Spleen (tissue), 13 donors: ENCODE measurements at places on chromosomes 7 and 10. TPM values are rescaled to one million over a fixed set of nuclear protein-coding genes. Genes with fewer than 3 reads are reported as not detected.

The ELAPOR2 gene
- 2.4 TPM for polyA plus RNA-seq

The SDK1 gene
- polyA plus RNA-seq = 3.2 TPM

DNA sequence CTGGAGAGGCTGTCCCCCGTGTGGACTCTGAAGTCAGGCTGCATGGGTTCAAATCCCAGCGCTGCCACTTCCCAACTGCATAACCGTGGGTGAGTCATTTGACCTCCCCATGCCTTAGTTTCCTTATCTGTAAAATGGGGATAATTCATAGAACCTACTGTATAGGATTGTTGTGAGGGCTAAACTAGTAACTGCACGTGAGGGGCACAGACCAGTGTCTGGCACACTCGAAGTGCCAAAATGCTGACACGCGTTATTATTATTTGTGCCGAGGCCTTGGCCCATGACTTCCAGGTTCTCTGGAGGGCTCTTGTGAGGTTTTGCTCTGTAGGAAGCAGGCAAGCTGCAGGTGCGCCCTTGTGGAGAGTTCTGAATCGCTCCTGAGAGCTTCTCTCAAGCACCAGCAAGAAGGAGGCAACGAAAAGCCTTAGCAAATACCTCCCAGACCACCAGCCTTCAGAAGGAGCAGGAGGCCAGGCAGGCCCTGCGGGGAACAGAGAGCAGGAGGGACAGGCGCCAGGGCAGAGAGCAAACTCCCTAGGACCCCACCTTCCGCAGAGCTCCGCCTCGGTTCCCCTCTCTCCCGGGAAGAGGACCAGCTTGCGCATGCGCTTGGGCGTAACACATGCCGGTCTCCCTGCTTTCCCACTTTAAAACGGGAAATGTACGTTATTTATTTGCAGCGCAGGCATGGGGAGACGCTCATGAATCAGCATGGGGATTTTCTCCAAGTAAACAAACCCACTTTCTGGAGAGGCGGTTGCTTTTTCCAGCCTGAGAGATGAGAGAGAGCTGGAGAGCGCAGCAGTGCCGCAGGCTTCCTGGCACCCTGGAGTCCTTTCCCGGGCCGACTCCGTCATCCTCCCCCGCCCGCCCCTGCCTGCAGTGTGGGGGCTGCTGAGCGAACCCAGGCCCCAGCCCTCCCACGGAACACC lies 39.6 kb downstream of the SORCS3 start:
- H3K4me3 ChIP-seq = no peak overlapping the region
- H3K36me3 ChIP-seq = no peaks in the 10 kb centered on the region
- H3K27me3 ChIP-seq = no peaks in the 10 kb centered on the region
- no peaks in the 10 kb centered on the region for H3K4me1 ChIP-seq
- H3K27ac ChIP-seq = no peak overlapping the region

DNA sequence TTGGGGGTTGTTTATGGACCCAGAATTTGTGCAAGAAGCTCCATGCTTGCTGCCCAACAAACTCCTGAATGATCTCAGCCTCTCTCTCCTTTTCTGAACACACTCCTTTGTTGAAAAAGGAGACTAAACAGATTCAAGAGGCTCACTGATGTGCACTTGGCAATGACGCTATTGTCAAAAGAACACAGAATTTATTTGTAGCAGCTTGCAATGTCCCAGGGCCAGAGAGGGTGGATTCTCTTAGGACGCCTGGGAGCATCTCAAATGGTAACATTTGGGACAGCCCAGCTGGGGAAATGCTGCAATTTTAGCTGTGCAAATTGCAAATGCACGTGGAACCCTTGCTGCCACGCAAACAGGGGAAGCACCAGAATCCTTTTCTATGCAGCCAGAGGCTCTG lies 79.9 kb downstream of the GPR26 start:
- H3K27ac ChIP-seq = no peak overlapping the region
- no peaks in the 10 kb centered on the region for H3K27me3 ChIP-seq
- H3K4me3 ChIP-seq = no peak overlapping the region
- no peaks in the 10 kb centered on the region for H3K36me3 ChIP-seq
- no peak for DNase-seq

GRCh38 chr7:77644774-77645173 lies 51.5 kb upstream of the RSBN1L start:
- H3K36me3 ChIP-seq = peaks cover 28% of the 10 kb centered on the region
- DNase-seq = no peak
- no peaks in the 10 kb centered on the region for H3K27me3 ChIP-seq

DNA sequence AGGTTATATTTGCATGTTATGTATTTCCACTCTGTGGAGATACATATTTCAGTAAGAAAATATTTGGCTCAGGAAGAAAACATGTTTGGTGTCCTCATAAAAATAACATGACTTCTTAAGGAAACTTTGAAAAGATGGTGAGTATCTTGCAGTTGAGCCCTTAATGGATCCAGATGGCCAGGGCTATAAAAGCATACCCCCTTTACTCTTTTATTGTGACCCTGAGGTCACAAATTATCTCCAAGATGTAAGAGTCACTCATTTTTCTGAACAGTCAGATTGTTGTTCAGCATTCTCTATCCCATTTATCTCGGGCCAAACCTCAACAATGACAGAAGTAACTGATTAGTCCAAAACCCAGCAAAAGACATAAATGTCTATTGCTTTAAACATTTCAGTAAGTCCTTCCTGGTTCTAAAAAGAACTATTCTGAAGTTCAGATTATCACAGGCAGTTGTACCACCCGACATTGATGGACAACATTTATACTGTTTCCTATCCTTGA lies 539.4 kb downstream of the PARD3 start:
- no peak overlapping the region for H3K4me3 ChIP-seq
- no peak overlapping the region for H3K27ac ChIP-seq
- no peaks in the 10 kb centered on the region for H3K27me3 ChIP-seq
- DNase-seq = no peak
- no peaks in the 10 kb centered on the region for H3K4me1 ChIP-seq
- H3K36me3 ChIP-seq = no peaks in the 10 kb centered on the region

GRCh38 chr7:118195837-118196474 lies 12.0 kb downstream of the LSM8 start:
- no peak overlapping the region for H3K4me3 ChIP-seq
- DNase-seq = no peak
- H3K27ac ChIP-seq = no peak overlapping the region
- H3K4me1 ChIP-seq = no peaks in the 10 kb centered on the region
- H3K36me3 ChIP-seq = peaks cover 2% of the 10 kb centered on the region
- H3K27me3 ChIP-seq = no peaks in the 10 kb centered on the region

GRCh38 chr7:85521108-85521694 lies 334.3 kb upstream of the SEMA3D start:
- no peak for DNase-seq
- no peak overlapping the region for H3K27ac ChIP-seq
- H3K4me1 ChIP-seq = no peaks in the 10 kb centered on the region
- H3K36me3 ChIP-seq = no peaks in the 10 kb centered on the region
- no peaks in the 10 kb centered on the region for H3K27me3 ChIP-seq
- no peak overlapping the region for H3K4me3 ChIP-seq

DNA sequence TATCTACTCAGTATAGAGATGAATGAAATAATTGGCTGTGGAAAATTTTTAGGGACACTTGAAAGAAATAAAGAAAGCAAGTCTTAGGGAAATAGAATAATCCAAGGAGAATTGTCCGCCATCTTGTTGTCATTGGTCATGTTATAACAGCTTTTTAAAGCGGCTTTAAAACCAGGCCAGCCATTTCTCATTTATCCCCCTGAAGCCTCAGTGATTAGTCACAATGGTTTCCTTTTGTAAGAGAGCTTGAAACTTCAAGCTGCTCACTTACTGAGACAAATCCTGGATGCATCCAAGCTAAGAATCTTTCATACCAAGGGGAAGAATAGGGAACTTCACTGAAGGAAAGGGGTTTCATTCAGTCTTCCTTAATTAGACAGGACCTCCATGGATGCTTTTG lies 67.9 kb downstream of the SGCE start:
- DNase-seq = no peak
- H3K36me3 ChIP-seq = peaks cover 3% of the 10 kb centered on the region
- no peak overlapping the region for H3K27ac ChIP-seq
- no peaks in the 10 kb centered on the region for H3K4me1 ChIP-seq

- no peaks in the 10 kb centered on the region for H3K4me1 ChIP-seq
- no peak overlapping the region for H3K27ac ChIP-seq
- no peaks in the 10 kb centered on the region for H3K27me3 ChIP-seq
- DNase-seq = no peak
Observed at GRCh38 chr7:55046582-55047342, 27.9 kb downstream of the EGFR start.
